ENCODE measurements at places on chromosomes 1 and 21.

DNA sequence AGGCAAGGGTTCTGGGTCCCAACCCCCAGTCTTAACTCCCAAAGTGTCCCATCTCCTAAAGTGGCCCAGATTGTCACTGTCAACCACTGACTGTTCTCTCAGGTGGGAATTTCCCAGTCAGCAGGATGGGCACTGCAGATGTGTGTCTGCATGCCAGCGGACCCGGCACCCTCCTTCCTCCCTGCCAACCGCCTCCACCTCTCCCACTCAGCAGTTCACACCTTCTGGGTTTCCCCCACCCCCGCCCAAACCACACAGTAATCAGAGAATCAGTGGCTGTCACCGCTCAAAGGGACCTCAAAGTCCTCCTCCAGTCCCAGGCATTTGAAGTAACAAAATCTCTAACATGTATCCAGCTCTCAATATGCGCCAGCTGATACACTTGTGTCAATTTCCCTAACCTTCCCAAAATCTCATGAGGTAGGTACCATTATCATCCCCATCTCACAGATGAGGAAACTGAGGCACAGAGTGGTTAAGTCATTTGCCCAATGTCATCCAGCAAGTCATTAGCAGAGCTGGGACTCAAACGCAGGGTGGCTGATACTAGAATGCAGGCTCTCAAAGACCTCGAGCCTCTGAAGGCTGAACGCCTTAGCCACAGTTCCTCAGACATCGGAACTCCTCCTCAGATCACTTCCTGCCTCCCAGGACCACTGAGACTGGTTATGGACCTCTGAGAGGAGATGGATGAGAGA is 4.8 kb downstream of the RUNX3 start:
- DNase-seq: no peak

GRCh38 chr1:248892590-248892989 is 13.4 kb upstream of the PGBD2 start:
- DNase-seq: peak; percentile 30

- DNase-seq: peak; percentile 83
Measured at GRCh38 chr1:112727716-112728115, 12.6 kb upstream of the PPM1J start.

DNA sequence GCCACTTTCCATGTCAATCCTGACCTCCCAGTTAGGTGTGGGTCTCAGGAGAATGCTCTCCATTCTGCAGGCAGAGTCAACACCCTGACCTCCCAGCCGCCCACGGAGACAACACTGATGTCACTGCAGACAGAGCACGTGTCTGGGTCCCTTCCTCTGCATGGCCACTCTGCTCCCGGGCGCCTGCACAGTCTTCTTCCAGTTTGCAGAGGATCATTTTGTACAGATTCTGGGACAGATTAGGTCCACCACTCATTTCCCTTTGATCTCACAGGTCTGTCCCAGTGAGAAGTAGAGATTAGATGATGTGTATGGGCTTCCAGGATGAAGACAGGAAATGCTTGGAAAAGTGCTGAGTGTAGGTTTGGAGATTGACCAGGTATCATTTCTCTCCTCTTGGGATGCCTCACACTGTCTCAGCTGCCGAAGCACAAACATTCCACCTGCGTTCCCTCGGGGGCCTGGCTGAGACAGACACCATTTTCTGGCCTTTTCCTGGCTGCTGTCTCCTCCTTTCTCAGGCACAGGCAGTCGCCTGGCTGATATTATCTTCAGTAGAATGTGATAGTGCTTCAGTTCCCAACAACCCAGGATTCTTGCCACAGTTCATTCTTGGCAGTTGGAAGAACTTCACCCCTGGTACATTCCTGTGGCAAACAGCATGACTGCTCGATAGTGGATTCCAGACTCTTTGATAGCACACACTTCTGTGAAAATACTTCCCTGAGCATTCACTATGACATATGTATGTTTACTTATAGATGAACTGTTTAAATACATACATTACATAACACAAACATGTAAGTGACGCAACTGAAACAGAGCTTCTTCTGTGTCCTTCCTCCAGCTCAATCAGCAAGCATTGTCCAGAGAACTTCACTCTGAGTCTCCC is 7.9 kb downstream of the MYBPHL start:
- DNase-seq: no peak
